Putamen (tissue), 1 donor: ENCODE measurements at places on chromosomes 7 and 10.

DNA sequence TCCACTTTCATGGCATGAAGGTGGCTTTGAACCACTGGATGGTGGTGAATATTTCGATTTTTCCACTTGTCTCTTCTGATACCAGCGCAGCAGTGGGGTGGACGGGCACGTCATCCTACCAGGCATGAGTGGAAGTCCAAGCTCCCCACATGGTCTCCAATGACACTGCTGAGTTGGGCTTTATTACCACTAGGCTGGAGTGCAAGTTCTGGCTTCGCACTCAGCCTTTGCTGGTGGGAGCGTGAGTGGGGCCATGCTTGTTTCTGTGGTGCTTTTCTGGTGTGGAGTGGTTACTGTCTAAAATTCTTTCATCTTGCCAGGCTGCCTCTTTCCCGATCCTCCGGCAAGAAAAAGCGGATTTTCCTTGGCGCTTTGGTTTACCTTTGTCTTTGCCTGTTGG is 70.1 kb upstream of the SDK1 start:
- no peak for DNase-seq

DNA sequence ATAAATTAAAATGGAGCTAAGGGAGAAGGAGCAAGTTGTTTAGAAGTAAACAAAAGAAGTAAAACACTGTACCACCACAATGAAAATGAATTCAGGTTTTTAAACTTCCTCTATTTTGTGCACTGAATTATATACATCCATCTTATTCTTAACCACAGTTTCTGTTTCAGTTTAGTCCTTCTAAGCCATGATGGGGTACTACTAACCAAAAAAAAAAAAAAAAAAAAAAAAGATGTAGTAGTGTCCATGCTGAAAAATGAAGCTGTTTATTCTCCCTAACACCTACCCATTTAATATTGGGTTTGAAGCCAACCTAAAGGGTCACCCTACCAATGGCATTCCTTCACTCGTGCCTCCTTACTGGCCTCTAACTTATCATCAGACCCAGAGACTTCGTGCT is 3.4 kb upstream of the BMPR1A start:
- no peak for DNase-seq

DNA sequence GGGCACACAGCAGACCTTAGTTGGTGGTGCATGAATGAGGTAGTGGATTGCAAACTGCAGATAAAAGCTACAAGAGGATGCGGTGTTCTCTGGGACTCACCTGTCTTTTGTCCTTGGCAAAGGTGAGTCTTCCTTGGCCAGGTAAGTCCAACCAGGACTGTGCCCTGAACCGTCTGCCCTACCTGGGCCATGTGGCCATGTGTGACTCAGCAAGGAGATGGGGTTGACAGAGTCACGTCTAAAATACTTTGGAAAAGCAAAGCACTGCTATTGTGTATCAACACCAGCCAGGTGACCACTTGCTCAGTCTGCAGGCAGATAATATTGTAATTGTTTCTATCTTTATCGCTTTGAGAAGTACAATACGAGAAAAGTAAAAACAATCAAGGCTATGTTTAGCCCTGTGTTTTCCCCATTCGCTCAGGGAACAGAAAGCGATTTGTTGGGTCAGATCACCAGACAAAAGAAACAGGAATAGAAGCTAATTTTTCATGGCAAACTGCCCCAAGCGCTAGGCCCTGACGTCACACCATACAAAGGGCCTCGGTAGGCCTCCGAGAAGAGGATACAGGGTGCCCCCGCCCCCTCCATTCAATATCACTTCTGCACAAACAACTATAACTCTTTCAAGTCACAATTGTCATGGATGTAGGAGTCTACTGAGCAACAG is 57.3 kb downstream of the FAM53B start:
- DNase-seq, result peak; percentile 97

GRCh38 chr7:67659091-67659490 is 662.5 kb downstream of the TYW1 start:
- DNase-seq, result no peak

DNA sequence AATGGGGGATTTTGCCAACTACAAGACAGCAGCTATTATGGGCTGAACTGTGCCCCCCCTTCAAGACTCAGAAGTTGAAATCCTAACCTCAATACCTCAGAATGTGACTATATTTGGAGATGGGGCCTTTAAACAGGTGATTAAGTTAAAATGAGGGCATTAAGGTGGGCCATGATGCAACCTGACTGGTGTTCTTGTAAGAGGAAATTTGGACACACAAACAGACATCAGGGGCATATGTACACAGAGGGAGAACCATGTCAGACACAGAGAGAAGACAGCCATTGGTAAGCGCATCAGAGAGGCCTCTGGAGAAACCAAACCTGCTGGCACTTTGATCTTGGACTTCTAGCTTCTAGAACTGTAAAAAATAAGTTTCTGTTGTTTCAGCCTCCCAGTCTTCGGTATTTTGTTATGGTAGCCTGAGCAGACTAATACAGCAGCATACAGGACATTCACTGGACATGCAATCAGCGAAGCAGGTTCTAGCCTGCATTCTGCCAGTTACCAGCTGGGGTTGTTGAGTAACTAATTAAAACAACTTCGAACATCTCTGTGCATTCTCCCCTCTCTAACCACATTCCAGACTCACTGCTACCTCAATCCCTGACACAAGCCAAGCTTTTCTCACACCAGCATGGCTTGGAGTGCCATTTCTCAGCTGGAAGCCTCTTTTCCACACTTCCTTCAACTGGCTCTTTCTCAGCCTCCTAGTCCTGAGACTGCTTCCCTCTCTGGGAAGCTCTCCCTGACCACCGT is 141.4 kb downstream of the DOCK4 start:
- no peak for DNase-seq

GRCh38 chr7:51374936-51375335 is 58.3 kb upstream of the COBL start:
- DNase-seq, result no peak

DNA sequence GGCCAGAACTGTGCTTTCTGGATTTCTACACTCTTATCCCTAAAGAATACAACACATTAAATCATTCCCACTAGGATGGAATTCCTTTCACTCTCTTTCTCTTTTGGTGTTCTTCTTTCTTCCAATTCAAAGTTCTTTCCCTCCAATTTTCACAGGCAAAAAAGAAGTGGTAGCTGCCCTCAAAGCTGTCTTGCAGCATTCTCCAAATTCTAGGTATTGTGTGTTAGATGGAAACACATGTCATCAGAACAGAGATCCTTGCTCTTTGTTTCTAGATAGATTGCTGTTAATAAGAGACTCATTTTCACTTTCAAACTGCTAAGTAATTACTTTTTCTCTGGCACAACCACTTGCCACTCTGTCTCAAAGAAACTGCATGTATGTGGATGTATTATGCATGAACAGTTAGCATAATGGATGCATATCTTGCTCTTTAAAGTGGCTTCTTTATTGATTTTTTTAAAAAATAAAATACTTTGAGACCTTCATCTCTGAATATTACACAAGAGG is 31.0 kb downstream of the SHTN1 start:
- DNase-seq, result no peak

DNA sequence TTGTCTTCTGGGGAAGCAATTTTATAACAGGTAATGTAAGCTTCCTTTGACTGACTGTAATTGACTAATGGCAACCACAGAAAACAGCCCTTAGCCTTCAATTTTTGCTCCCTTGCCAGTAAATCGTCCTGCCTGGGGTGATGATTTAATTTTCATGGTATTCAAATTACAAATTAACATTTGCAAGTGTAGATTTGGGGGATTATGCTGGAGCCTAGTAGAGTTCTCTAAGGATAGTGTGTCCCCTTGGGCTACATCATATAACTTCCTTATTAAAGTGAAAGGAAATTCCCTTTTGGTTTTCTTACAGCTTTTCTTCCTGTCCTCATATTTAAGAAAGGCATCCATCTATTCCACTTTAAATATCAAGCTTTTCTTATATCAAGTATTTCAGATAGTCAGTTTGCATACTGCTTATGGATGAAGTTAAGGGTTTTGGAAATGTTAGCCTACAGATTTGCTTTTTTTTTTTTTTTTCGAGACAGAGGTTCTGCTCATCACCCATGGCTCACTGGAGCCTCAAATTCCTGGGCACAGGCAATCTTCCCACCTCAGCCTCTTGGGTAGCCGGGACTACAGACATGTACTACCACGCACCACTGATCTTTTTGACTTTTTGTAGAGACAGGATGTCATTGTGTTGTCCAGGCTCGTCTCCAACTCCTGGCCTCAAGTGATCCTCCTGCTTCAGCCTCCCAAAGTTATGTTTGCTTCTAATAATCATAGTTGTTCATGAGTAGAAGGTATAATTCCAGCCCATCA is 35.9 kb upstream of the HDAC9 start:
- no peak for DNase-seq

DNA sequence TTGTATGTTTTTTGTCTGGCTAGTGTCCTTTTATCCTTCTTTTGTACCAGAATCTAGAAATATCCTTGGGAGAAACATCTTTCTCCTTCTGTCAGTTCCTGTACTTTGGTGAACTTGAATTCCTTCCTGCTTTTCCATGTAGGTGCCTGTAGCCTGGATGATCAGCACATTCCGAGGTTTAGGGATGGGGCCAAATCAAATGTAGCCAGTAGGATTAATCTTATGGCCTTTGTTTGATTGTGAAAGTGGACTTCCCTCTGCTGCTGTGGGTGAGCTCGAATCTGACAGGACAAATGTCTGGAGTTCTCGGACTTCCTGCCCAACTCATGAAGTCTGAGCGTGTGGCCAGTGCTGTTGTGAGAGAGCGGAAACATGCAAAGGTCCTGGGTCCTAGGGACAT is 33.2 kb upstream of the NAMPT start:
- no peak for DNase-seq

DNA sequence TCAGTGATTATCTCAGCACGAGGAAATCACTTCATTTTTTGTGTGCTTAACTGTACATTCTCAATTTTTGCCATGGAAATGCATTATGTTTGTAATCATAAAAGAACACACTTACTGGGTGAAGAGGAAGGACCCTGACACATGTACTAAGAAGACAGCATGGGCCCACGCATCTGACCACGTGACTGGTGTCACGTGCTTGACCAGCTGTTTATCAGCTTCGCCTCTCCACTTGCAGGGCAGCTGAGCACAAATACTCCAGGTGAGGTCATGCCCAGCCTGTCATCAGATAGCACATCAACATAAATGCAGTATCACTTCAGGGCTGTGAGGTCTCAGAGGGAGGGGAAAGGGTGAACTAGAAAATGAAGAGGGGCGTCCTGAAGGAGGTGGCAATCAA is 179.8 kb downstream of the EBF3 start:
- DNase-seq, result no peak
